ENCODE measurements at places on chromosomes 1 and 21.
A peak's percentile ranks its signal among the peaks of the same experiment; 100 is the strongest.

DNA sequence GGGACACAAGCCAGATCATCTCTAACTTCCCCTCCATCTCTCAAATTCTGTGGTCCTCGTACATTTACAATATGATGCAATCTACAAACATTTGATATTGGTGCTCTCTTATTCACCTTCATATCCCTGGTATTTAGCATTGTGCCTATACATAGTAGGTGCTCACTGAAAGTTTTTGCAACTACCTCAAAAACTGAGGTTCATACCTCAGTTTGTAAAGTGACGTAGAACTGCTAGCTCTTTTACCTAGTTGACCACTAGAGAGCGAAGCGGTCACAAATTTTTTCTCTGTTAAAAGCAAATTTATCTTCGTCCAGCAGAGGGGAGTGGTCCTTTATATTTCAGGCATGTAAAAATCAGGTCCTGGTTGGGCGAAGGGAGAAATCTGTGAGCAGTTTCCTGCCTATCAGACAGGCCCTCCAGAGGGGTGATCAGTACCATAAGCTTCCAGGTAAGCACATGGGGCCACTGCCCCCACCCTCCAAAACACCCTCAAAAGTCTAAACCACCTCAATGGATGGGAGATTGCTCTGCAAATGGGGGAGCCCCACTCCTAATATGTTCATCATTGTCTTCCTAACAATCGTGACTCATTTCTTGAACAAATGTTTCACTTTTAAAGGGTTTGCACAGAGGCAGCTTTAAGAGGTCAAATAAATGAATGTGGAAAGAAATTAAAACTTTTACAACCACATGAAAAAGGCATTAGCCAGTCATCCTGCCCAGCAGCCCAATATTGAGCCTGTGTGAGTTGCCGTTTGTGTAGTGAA, 10.6 kb upstream of the HLCS start:
- peak; percentile 39 for DNase-seq

DNA sequence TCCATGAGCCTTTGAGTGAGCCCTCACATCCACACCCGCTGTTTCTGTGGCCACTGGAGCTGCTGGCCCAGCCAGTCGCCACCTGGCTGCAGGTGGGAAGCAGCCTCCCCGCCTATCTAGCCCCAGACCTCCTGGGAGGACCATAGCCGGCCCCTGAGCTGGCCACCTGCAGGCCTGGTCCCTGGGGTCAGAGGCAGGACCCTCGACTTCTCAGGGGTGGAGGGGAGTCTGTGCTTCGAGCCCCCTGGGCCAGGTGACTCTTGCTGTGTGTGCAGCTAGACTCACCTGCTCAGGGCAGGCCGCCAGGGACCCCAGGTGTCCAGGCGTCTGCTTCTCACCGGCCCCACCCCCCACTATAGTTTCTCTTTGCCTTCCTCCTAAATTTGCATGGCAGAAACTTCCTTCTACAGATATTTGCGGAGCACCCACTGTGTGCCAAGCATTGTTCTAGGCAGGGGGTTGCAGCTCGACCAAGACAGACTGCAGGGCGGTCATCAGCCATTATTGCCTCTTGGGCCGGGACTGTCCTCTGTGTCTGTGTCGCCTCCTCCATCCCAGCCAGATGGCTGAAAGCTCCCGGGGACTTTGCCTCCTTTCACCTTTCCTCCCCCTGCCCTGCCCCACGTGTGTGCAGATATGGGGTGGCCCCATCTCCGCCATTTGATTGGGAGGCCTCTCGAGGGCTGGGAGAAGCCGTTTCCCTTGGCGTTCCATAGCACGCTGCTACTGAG, 27.3 kb downstream of the SPSB1 start:
- no peak for DNase-seq

GRCh38 chr1:243513726-243514491, 258.1 kb downstream of the SDCCAG8 start:
- DNase-seq: no peak

- DNase-seq: no peak
These were observed at the start of gene CTNNBIP1 for GRCh38 chr1:9910076-9910422. Gene CTNNBIP1, minus strand, starts transcription at chr1:9910269. Its CDS starts 38,205 bp downstream, at chr1:9872064.

GRCh38 chr1:59271561-59272260, 25.2 kb upstream of the FGGY start:
- no peak for DNase-seq
